Stimulated activated CD8-positive, alpha-beta memory T cell treated with anti-CD3 and anti-CD28 coated beads, Interleukin-2, amount 100 ng/mL, for 48 hours (primary cell): ENCODE measurements at places on chromosomes 7 and 10.

GRCh38 chr10:75647675-75648074 lies 216.3 kb downstream of the LRMDA start:
- no peak for DNase-seq

DNA sequence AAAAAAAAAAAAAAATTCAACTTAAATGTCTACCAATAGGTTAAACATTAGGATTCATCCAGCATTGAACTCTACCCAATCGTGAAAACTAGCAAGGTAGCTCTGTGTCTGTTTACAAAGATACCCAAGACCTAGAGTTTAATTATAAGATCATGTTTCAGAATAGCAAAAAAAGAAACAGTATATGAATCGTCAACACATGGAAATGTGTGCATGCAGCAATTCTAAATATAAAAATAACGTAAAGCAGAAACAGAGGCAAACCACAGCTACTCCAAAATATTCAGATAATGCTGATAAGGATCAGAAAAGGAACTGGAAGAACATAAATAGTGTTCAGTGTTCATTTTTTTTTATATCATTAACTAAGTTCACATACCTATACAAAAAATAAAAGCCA lies 68.7 kb downstream of the AFAP1L2 start:
- no peak for DNase-seq

- DNase-seq = no peak
Observed at GRCh38 chr10:84478151-84478550, 149.8 kb downstream of the CCSER2 start.

- DNase-seq = no peak
Observed at GRCh38 chr10:28566458-28567015, 33.6 kb downstream of the WAC start.

GRCh38 chr7:78496096-78496630 lies 697.6 kb downstream of the PHTF2 start:
- no peak for DNase-seq

GRCh38 chr10:70564901-70565351 lies 37.6 kb downstream of the PRF1 start:
- DNase-seq = no peak
